Hair follicle dermal papilla cell (primary cell): ENCODE measurements at places on chromosomes 13 and 19. TPM values are rescaled to one million over a fixed set of nuclear protein-coding genes. Genes with fewer than 3 reads are reported as not detected.

The TMEM255B gene
- 0.49 and 0.73 TPM in 2 replicates for total RNA-seq

The HIPK4 gene
- 0.12 and 0.49 TPM in 2 replicates for total RNA-seq

The SIGLECL1 gene
- not detected in 2 replicates for total RNA-seq

The HSD17B14 gene
- total RNA-seq, result 12.2 and 14.6 TPM in 2 replicates

The PNMA8A gene
- 0.36 and 8.9 TPM in 2 replicates for total RNA-seq

The DNAAF3 gene
- 0.24 TPM in 1 of 2 replicates, not detected in the other for total RNA-seq

The SIGLEC5 gene
- total RNA-seq, result not detected in 2 replicates

The LRRC63 gene
- total RNA-seq, result under 0.01 TPM in 1 of 2 replicates, not detected in the other

The LAIR1 gene
- total RNA-seq, result 0.16 TPM in 1 of 2 replicates, not detected in the other

The PGLYRP2 gene
- total RNA-seq, result not detected in 2 replicates

The MYDGF gene
- total RNA-seq, result 80.5 and 117 TPM in 2 replicates

The CATSPERD gene
- under 0.01 TPM in 1 of 2 replicates, not detected in the other for total RNA-seq

The BRSK1 gene
- 4.9 and 5.1 TPM in 2 replicates for total RNA-seq

The SPACA4 gene
- total RNA-seq, result not detected in 2 replicates

The C19orf85 gene
- not detected in 2 replicates for total RNA-seq

The SPIB gene
- not detected in 2 replicates for total RNA-seq

The MBD3L2 gene
- not detected in 2 replicates for total RNA-seq

The ZNF568 gene
- total RNA-seq, result 15.3 and 16.5 TPM in 2 replicates

The PNMA8B gene
- total RNA-seq, result 1.1 and 2.9 TPM in 2 replicates

The PSG6 gene
- total RNA-seq, result not detected in 2 replicates

The GARIN5A gene
- 0.32 TPM in 1 of 2 replicates, not detected in the other for total RNA-seq

The TRIP10 gene
- 41.7 and 44.4 TPM in 2 replicates for total RNA-seq

The SGCG gene
- 0.32 and 0.36 TPM in 2 replicates for total RNA-seq

The SUPT20H gene
- 46.6 and 60.4 TPM in 2 replicates for total RNA-seq

The ZNF578 gene
- total RNA-seq, result 4.6 and 5.7 TPM in 2 replicates

The CLEC17A gene
- total RNA-seq, result not detected in 2 replicates

The ELANE gene
- total RNA-seq, result 0.49 and 0.73 TPM in 2 replicates

The LPAR2 gene
- 3.5 and 3.7 TPM in 2 replicates for total RNA-seq

The KLC3 gene
- total RNA-seq, result 0.32 TPM in 1 of 2 replicates, not detected in the other
